ENCODE measurements at places on chromosomes 5 and 9. TPM values are rescaled to one million over a fixed set of nuclear protein-coding genes. Genes with fewer than 3 reads are reported as not detected.
A peak's percentile ranks its signal among the peaks of the same experiment; 100 is the strongest.

DNA sequence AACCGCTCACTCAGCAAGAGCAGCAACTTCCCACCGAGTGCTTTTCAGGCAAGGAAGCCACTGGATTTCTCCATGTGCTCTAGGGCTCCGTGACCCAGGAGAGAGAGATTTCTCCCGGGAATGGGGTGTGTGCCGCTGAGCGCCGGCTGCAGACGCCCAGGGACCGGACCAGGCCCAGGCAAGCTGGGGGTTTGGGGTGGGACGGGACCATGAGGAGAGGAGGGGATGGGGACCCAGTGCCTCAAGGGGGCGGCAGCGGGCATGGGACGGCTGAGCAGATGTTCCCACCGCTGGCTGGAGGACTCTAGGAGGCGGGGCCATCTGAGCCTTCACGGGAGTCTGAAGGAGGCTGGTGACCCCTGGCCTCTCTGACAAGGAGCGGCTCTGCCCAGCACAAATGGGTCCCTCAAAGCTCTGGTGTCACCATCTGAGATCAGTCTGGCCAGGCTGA is 8.5 kb downstream of the LCN9 start:
- DNase-seq, result no peak

DNA sequence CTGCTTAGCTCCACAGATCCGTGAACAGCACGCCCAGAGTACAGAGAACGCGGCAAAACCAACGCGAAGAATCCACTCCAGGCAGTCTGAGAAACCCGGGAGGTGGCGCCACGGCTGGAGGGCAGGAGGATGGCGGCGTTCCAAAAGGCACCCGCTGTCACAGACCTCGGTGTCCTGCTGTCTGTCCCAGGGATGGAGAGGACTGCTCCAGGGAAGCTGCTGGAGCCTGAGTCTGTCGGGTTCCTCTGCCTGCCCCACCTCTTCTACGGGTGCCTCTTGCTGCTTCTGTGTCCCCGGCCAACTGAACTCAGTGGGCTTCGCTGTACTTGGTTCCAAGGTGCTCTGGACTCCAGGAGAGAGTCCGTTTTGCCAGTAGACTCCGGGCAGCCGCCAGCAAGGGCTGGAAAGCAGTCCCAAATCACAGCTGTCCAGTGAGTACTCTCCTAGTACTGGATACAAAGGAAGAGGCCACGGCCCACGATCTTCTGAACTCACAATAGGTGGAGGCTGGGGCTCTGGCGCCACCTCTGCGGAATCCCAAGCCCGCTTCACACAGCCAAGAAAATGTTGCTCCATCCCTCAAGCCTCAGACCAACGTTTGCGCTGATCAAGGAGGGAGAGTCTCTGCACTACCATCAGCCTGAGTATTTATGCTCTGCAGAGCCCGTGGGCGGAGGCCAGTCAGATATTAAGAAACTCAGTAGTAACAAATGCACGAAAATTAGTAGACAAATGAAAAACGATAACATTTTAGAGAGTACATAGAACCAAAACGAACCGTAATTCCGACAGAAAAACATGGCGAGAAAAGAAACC is 440 bp downstream of the ANXA2R start:
- DNase-seq, result peak; percentile 88

DNA sequence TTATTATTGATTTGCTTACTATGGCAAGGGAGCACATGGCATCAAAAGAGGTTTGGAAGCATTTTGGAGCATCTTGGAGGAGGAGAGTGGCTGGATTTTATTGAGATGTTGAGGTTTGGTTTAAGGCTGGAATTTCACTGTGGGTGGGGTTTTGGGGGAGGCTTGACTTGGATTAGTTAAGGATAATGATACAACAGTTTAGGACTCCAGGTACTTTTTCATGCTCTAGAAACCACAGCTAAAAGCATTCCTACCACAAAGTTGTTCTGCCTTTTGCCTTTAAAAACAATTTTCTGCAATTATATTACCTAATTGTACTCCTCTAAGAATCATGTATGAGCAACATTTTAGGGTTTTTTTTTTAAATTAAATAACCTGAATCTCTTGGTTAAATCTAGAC is 5.0 kb downstream of the GCNT4 start:
- DNase-seq, result no peak

TAF11L10 gene
- not detected for polyA plus RNA-seq

Measured in A549 (cell line).